ENCODE measurements at places on chromosomes 11 and 22.
A peak's percentile ranks its signal among the peaks of the same experiment; 100 is the strongest.

DNA sequence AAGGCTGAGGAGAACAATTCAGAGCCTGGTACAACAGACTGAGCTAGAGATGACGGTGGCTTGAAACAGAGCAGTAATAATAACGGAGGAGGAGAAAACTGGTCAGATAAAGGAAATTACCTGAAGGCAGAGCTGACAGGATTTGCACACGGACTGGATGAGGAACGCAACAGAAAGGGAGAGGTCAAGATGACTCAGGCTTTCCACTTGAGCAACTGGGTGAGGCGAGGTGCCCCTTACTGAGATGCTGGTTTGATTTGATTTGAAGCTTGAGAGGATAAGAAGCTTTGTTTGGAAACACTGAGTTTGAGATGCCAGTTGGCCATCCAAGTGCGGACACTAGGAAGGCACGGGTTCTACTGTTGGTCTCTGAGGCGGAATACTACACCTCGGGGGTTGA lies 35.4 kb upstream of the NRIP3 start:
- no peak for DNase-seq

DNA sequence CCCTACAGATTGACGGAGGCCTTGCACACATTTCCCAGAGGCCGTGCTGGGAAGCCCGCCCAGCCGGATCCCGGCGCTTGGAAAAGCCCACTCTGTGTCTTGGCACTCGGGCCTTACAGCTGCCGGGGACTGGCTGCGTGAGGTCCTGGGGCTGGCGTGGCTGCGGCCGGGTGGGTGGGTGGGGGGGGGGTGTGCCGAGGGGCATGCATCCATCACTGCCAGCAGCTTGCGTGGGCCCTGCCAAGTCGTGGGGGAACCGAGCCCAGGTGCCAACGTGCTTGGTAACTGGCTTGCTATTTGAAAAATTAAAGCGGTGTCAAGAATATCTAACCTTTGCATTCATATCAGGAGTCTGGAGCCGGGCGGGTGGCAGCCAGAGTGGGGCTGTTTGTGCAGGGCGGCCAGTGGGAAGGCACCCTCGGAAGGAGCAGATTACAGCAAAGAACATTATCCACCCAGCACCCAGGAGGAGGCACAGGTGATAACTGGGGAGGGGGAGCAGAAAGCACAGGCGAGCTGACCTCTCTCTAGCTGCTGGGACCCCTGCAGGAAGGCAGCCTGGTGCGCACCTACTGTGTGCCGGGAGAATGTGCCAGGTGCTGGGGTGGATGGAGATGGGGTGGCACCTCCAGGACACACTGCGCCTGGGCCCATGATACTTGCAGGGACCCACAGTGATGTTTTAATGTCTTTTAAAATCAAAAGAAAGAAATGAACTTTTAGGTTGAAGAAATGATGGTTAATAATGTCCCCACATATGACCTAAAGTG lies 28.5 kb upstream of the SMIM38 start:
- DNase-seq = no peak

GRCh38 chr22:44395118-44396005 lies 82.6 kb upstream of the SHISAL1 start:
- DNase-seq = no peak

DNA sequence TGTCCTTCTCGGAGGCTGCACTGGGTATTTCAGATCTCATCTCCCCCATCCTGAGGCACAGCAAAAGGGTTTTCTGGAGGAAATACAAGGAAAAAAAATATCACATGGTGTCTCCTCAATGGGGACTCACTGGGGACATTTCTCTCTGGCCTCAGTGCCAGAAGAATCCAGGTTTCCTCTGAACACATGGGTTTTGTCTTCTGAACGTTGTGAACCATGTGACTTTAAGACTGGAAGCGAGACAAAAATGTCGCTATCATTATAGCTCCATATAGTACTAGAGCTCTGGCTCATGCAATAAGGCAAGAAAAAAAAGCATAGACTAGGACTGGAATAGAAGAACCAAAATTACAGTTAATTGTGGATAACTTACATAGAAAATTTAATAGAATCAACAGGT lies 44.9 kb upstream of the RFPL3 start:
- no peak for DNase-seq

DNA sequence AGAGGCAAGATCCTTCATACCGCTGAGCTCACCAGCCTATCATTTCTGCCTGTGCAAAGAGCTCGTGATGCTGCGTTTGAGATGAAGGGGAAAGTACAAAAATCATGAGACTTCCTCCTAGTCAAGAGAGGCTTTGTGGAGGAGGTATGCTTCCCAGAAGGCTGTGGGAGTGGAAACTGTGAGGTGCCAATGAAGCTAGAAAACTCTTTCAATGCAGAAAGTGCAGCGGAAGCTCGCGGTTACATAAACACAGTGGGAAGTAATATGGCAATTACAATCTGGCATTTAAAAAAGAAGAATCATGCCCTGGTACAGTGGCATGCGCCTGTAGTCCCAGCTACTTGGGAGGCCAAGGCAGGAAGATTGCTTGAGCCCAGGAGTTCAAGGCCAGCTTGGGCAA lies 134.8 kb downstream of the EHF start:
- no peak for DNase-seq

GRCh38 chr22:22430111-22430820 lies 78.3 kb downstream of the ZNF280B start:
- DNase-seq = no peak

DNA sequence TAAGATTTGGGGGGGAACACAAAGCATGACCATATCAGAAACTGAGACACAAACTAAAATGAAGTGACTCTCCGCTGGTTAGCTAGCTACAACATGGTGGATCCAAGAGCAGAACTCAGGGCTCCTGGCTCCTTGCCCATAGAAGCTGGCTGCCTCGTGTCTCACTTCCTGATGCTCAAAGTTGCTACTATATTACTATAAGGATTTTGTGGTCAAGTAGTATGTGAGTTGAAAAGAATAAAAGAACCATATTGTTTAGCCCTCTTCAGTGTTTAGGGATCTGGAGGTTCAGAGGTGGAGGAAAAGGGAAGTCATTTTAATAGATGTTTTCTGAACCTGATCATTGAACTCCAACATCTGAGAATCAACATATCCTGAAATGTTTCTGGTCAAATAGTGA lies 16.9 kb upstream of the SIK2 start:
- DNase-seq = no peak

GRCh38 chr22:37996079-37996478 lies 11.7 kb upstream of the SOX10 start:
- DNase-seq = peak; percentile 91

- peak; percentile 12 for DNase-seq
These were observed 34.6 kb downstream of the IFT27 start for GRCh38 chr22:36741204-36741793.

- no peak for DNase-seq
These were observed 167.3 kb downstream of the NTM start for GRCh38 chr11:131537748-131538147.

- DNase-seq = no peak
These were observed 14.9 kb upstream of the MS4A4A start for GRCh38 chr11:60265373-60266214.

GRCh38 chr11:69350040-69350439 lies 56.1 kb downstream of the MYEOV start:
- no peak for DNase-seq

DNA sequence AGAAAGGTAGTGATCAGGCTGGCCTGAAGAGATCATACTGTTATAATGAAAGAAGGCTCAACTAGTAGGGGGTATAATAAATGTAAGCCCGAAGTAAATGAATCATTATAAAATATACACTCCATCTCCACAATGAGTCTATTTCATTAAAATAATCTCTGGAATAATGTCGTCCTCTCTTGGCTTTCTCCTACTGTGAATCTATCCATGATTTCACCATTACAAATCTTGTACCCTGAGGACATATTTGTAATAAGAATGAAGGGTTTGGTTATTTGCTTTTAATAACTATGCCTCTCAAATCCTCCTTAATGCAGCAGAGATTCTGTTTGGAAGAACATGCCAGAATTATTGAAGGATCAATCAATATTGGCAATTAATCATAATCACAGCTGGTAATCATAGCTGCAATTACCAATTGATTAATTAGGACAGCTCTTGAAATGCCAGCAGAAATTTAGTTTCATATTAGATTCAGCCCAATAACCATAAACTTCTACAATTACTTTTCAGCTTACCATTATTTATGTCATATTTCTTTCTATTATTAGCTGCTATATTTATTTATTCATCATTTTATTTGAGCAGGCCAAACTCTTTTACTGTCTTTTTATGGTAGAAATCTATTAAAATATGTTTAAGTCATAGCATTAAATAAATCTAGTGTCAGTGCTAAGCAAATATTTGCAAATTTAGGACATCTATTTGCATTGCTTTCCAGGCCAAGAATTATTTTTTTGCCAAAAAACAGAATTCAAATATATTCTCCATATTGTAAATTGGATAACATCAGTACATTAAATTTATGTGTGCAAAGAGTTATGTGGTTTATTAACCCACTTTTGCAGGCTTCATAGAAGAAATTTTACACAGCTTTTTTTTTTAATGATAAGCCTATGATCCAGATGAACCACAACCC lies 588.4 kb upstream of the LRRC4C start:
- no peak for DNase-seq

- DNase-seq = no peak
These were observed 36.0 kb upstream of the TFIP11 start for GRCh38 chr22:26548303-26548702.

DNA sequence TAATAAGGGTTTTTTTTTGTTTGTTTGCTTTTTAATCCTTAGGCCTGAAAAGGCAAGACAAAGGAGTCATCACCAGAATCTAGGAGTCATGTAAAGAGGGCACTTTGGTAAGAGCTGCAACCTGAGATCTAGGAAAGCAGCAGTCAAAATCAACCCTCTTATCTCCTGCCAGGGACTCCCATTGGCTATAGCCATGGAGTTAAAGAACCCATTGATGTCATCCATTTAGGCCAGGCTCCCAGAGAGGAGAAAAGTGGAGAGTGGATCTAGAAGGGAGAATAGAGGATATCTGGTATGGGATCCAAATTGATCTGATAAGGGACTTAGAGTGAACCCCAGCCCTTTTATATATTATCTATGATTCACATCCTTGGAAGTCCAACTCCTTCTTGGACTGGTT lies 35.9 kb downstream of the ZNF215 start:
- no peak for DNase-seq

DNA sequence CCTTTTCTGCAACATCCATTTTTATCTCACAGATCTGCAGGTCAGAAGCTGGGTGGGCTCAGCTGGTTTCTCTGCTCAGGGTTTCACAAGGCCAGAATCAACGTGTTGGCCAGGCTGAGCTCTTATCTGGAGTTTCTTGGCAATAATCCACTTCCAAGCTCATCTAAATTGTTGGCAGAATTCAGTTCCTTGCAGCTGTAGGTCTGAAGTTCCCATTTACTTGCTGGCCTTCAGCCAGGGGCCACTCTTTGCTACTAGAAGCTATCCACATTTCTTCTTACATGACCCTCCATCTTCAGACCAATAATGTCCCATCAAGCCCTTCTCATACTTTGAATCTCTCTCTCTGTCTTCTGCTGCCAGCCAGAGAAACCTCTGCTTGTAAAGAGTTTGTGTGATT lies 103.5 kb downstream of the WNT11 start:
- DNase-seq = no peak

GRCh38 chr11:64489831-64490441 lies 101.1 kb upstream of the SLC22A12 start:
- no peak for DNase-seq

GRCh38 chr11:80616070-80616800 lies 1175.4 kb upstream of the TENM4 start:
- DNase-seq = peak; percentile 47

GRCh38 chr22:31339148-31339832 lies 6.9 kb downstream of the PATZ1 start:
- DNase-seq = no peak

- DNase-seq = no peak
These were observed 57.2 kb upstream of the PRDM11 start for GRCh38 chr11:45089251-45089650.

DNA sequence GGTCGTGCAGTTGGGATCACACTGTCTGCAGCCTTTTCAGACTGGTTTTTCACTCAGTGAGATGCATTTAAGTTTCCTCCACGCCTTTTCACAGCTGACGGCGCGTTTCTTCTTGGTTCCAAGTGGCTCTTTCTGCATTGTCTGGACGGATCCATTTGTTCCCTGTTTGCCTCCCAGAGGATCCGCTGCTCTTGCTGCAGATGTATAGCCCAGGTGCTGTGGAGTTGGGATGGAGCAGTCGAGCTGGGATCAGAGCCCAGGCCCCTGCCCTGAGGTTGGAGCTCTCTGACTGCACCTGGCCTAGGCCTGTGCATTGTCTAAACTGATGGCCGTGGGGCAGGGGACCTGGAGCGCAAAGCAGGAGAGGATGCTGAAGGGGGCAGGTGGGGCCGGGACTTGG lies 51.6 kb downstream of the PARVB start:
- DNase-seq = no peak

DNA sequence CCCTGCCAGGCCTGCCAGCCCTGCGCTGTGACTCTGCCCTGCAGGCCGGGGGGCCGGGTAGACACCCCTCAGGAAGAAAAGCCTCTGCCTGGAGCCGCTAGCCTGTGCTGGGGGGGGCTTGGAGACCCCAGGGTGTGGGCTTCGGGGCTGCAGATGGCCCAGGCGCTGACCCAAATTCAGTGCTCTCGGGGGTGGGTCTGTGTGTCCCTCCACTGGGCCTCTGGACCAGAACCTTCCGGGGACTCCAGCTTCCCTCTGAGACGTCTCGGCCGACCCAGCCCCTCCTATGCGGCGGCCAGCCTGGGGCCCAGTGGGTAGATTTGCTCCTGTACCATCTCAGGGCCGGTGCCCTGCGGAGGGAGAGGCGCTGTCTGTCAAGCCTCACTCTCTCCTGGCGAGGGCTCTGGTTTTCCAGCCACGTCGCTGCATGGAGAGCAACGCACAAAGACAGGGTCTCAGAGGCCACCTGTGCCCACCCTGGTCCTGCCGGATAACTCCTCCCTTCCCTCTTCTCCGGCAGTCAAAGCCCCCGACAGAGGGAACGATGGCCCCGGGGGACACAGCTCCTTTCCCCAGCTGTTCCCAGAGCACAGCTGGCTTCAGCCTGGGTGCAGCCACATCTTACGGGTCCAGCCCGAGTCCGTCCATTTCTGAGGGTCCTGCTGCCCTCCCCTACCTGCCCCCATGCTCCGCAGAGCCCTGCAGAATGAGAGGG lies 40.1 kb upstream of the TOLLIP start:
- no peak for DNase-seq

- DNase-seq = no peak
These were observed 77.9 kb downstream of the XRRA1 start for GRCh38 chr11:74871037-74871436.

- no peak for DNase-seq
These were observed 33.4 kb downstream of the AMBRA1 start for GRCh38 chr11:46560300-46560991.

- DNase-seq = peak; percentile 82
These were observed 3.1 kb upstream of the BCR start for GRCh38 chr22:23177197-23177596.
